Neural progenitor cell (in vitro differentiated cells): ENCODE measurements at places on chromosomes 12 and 14.

- no peak for DNase-seq
These were observed 41.0 kb upstream of the DICER1 start for GRCh38 chr14:95198320-95198719.

DNA sequence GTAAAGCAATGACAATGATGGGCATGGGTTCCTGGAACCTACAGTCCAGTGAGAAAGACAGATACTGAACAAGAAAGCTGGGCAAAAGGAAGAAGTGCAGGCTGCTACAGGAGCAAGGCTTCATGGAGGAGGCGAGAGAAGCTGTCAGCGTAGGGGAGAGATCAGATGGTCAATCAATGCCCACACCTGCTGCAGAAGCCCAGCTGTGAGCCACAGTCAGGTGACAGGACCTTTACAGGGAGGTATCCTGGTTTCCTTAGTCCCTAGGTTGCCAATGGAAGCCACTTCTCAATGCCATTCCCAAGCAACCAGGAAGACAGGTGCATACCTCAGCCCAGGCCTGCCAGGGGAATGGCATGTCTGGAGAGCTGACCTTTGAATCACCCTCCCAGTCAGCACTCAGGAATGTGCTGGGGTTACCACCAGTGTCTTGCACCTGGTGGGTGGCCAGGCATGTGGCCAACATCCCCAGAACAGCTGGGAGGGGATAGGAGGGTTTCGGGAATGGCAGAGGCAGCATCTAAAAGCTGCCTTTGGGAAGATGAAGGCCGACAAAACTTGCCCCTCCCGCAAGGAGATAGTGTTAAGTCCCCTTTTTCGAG, 170.3 kb downstream of the TTC7B start:
- peak; percentile 33 for DNase-seq

- no peak for DNase-seq
These were observed 114.2 kb downstream of the RERGL start for GRCh38 chr12:17975763-17976162.

- DNase-seq: peak; percentile 33
These were observed 1.3 kb upstream of the RASSF3 start for GRCh38 chr12:64608901-64609535.

DNA sequence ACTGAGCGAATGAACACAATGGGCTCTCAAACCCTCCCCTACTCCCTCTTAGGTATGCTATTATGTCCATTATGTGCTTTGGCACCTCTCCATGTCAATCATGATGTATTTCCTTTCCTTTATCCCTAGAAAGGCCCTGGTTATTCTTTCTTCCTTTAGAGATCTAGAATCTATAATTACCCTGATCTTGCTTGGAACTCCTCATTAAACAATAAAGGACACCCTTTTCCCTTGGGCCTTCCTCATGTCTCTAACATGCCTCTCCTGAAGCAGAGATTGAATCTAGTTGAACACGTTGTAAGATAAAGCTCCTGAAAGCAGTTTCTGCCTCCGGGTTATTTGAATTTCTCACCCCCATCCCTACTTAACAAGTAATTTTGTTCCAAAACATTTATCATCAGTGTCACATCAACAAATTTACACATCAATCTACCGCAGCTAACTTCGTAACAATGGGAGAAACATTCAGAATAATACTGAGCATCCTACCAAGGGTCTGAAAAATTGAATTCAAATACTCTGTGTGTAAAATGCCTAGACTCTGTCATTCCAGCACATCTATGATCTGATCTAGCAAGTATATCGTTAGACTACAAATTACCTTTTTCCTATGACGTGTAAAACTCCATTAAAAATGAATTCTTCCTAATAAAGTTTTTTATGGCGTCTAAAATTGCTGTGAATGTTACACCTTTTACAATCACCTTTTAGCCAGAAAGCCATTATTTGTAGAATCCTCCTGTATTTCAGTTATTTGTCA, 5.4 kb downstream of the USP44 start:
- peak; percentile 58 for DNase-seq

DNA sequence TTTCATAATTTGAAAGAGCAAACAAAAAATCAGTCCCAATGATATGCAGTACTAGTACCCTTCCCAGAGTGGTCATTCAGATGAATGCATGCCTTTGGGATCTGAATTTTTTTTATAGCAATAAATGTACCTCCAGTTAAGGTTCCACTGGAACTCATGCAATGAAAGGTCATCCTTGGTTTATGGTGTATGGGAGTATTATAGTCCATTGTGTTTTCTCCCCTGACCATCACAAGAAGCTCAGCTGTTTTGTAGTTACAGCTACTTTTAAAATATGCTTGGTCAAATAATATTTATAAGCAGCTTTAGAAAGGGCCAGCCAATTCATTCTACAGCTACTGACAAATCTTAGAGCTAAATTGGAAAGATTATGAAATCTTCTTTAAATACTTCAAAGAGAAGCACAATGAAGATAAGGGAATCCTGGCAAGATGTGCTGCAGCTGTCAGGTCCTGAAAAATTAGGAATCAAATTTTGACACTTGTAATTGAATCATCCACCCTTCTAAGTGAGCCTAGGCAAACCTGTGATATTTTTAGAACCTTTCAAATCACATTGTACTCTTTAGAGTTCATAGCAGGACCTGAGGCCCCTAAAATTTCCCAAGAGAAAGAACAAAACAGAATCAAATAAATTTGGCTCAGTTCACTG, 46.5 kb downstream of the IFT81 start:
- no peak for DNase-seq

- DNase-seq: no peak
These were observed 146.0 kb downstream of the PIWIL1 start for GRCh38 chr12:130483616-130484180.

GRCh38 chr12:88833641-88834116, 253.4 kb upstream of the KITLG start:
- DNase-seq: no peak

- peak; percentile 92 for DNase-seq
These were observed at the start of gene CKAP4 for GRCh38 chr12:106247674-106248311. TSS of gene CKAP4 (minus strand) at chr12:106248020. CDS start at chr12:106247851, 169 bp downstream.

DNA sequence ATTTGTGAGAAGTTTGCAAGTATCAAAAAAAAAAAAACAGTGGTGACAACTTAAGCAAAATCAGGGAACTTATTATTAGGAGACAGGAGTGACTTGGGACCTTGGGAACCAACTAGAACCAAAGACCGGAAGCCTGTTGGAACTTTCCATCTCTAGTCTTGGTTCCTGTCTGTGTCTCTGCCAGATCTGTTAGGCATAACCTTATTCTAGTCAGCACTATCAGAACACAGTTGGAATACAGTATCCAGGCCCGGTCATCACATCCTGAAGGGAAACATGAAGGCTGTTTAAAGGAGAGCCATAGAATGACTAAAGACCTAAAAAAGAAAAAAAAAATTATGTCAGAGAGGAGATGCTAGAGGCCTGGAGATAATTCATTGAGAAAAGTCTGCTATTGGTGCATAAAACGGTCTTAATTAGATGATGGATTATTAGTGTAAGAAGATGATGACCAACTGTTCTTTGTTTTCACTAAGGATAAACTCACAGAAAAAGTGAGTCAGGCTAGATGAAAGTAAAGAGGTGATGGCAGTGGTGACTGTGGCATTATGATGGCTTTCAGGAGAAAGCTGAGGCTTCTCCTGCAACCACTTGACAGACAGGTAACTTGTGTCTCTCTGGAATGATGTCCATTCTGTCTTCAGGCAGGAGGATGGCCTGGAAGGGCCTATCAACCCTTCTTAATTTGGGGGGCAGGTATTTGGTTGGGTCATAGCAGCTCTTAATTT, 28.2 kb downstream of the DACT1 start:
- DNase-seq: no peak

DNA sequence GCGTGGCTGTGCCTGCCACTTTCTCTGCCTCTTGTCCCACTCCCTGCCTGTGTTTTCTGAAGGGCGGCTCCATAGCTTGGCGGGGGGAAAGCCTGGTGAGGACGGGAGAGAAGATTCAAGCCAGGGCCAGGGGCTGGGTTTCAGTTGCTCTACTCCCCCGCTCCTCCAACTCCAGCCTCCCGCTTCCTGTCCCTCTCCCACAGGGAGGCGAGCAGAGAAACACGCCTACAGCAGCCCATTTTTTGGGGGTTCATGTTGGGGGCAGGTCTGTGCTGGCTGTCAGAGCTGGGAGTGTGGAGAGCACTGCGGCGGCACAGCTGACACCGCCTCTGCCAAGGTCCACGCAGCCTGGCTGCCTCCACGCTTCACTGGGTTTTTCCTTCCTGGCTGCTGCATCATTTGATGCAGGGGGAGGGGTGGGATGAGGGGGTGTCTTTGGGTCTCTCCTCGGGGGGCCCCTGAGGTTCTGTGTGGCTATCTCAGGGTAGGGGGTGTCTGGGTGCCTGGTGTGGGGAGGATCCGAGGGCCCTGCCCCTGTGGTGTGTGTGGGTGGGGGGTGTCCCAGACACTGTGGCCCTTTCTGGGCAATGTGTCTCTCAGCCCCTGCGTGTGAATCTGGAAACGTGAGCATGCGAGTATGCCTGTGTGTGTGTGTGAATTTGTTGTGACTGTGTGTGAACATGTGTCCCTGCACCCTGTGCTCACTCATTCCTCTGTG, 10.7 kb upstream of the KRT80 start:
- DNase-seq: no peak

- DNase-seq: no peak
These were observed 280.4 kb upstream of the GARIN6 start for GRCh38 chr12:99367181-99367580.

DNA sequence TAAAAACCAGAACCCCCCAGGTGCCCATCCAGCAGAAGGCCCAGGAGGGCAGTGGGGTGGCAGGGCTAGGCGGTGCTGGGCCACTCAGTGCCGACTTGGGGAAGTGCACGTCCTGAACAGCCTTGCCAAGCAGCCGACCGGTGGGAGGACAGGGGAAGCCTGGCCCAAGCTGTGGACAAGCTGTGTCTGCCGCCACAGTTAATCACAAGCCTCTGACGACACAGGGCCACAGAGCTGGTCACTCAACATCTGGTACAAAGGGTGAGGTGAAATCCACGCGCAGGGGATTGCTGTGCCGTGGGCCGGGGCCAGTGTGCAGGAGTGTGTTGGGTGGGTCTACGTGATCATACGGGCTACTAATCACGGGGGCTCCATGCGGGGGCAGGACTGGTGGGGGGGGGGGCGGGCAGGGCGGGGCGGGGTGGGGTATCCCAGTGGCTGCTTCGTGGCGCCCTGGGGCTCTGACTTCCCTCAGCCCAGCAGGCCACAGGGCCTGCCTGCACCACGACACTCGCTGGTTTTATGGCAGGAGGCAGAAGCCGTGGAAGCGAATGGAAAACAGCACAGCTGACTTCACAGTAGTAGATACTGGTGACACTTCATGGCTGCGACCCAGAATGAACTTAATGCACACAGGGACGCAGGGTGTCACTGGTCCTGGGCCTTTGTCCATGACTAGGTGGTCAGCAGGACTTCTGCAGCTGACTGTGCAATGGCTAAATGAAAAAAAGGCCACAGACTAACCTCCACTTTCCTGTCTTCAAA, 10.2 kb downstream of the AMN start:
- no peak for DNase-seq

GRCh38 chr12:1500095-1500801, 94.1 kb downstream of the FBXL14 start:
- DNase-seq: no peak

- no peak for DNase-seq
These were observed 465.2 kb downstream of the PCNX1 start for GRCh38 chr14:71372411-71372838.

- no peak for DNase-seq
These were observed 16.8 kb downstream of the OR4K1 start for GRCh38 chr14:19947413-19948090.

DNA sequence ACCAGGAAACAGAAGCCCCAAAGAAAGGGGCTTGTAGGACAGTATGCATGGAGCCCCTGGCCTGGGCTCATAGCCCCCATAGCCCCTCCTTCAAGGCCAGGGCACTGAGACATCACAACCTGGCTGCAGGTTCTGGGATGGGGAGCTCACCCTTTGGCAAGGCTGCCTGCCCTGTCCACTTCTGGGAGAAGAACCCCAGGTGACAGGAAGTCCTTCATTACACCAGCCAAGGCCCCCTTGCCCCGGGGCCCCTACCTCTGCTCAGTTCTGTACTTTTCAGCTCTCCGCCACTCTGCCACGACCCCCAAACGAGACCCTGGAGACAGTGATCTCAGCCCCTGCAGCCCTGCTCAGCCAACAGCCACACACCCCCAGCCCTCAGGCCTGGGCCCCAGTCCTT, 223.2 kb upstream of the RTL1 start:
- DNase-seq: no peak

GRCh38 chr12:120394483-120395367, 25.8 kb upstream of the MSI1 start:
- DNase-seq: peak; percentile 92

- DNase-seq: no peak
These were observed 87.0 kb downstream of the SEC23A start for GRCh38 chr14:39015964-39016577.

GRCh38 chr14:96303981-96304380, 48.0 kb downstream of the BDKRB1 start:
- DNase-seq: no peak

- no peak for DNase-seq
These were observed 1.9 kb downstream of the KLRF2 start for GRCh38 chr12:9883175-9883574.

- no peak for DNase-seq
These were observed 23.7 kb downstream of the SLC5A8 start for GRCh38 chr12:101186291-101186690.

GRCh38 chr14:41303506-41303905, 303.2 kb upstream of the LRFN5 start:
- no peak for DNase-seq

GRCh38 chr12:107351713-107352112, 258.4 kb upstream of the CRY1 start:
- no peak for DNase-seq

GRCh38 chr12:132049876-132050275, 94.2 kb downstream of the DDX51 start:
- DNase-seq: no peak

DNA sequence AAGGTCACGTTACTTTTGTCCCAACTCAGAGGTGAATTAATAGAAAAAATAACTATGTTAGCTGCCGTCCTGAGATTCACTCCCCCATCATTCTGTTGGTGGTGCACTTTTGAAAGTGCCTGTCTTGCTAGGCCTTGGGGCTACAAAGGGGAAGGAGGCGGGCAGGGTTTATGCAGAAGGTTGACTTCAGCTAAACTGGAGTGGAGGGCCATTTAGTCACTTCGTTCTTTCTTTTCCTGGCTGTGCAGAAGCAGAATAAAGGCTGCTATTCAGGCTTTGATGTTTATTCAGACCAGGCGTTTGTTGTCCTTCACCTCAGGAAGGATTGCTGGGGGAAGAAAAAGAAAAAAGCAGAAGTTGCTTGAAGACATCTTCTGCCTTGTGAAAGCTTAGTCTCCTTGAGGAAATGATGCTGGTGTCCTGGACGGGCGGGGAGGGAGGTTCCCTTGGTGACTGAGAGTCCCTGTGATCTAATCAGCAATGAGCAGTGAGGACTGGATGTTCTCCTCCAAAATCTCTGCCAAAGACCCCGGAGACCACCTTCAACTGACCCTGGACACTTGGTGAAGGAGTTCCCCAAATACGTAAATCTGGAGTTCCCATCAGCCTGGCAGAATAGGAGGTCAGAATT, 4.0 kb downstream of the GLT1D1 start:
- DNase-seq: no peak

DNA sequence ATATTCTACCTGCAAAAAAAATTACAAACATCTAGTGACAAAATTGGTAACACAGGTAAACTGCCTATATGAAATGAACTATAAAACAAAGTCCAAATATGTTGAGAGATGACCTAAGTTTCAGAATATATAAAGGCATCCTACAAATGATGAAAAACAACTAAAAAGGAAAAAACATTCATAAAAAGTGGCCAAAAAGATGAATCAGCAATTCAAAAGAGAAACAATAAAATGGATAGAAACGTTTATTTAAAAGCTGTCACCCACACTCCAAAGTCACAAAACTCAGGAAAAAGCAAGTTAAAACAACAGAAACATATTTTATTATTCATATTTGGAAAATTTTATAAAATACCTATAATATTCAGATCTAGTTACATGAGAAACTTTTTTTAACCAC, 106.5 kb upstream of the DCN start:
- no peak for DNase-seq
